DMS 273 treated with DMSO at 0.1 percent for 48 hours (cell line): ENCODE measurements at places on chromosomes 7 and 10.

GRCh38 chr10:54585572-54585971 lies 215.5 kb downstream of the PCDH15 start:
- no peak for DNase-seq

- DNase-seq = no peak
Measured at GRCh38 chr7:43135129-43135528, 22.7 kb downstream of the HECW1 start.

- DNase-seq = no peak
Measured at GRCh38 chr10:92849234-92849525, 860 bp downstream of the EXOC6 start.

GRCh38 chr10:3542185-3542611 lies 242.8 kb downstream of the KLF6 start:
- DNase-seq = no peak

- no peak for DNase-seq
Measured at GRCh38 chr7:27192546-27193334, 7.2 kb downstream of the HOXA13 start.

DNA sequence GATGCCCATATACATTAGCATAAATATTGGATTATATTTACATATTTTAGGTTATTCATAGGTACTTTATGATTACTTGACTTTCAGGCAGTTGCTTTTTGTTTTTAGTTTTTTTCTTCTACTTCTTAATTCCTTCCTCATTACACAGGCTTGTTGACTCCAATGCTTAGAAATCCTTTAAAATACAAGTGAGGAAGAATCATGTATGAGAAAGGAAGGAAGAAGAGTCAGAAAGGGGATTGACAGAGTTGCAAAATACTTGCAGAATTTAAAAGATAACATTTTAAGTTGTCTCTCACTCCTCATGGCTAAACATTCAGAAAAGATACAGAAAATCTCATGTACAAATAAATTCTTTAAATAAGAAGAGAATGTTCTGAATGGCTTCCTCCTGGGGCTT lies 61.9 kb downstream of the ATXN7L1 start:
- DNase-seq = no peak

DNA sequence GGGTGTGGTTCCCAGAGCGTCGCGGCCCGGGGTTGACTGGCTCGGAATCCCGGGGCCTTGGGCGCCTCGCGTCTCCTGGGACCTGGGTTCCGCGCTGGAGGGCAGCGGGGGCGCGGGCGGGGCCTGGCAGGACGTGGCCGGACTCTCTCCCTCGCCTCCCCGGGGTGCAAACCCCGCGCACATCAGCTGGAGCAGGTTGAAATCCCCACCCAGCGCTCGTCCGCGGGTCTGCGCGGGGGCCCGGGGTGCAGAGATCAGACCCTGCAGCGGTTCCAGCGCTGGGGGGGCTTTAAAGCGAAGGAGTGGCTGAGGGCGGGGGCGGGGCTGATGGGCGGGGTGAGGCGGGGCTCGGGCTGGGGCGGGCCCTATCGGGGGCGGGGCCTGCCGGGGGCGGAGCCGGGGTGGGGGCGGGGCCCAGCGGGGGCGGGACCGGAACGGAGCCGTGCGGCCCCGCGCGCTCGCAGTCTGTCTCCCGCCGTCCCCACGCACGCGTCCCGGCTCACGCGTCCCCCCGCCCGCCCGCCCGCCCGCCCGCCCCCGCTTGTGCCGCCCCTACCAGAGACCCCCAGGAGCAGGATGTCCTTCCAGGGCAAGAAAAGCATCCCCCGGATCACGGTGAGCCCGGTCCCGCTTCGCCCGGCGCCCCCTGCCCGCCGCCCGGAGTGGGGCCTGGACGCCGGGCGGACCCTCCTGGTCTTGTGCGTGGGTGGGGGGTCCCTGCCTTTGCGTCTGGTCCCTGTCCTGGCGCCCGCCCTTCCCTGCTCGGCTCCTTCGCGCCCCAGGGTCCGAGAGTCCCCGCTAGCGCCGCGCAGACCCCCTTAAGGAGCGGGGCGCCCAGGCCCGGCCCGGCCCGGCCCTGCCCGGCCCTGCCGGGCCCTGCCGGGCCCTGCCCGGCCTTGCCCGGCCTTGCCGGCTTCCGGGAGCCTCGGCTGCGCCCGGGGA lies at the start of gene DPYSL4:
DPYSL4 (plus strand) TSS at position 461 of the 942 bp plus-strand sequence; CDS start at position 577, 116 bp downstream.
- no peak for DNase-seq

DNA sequence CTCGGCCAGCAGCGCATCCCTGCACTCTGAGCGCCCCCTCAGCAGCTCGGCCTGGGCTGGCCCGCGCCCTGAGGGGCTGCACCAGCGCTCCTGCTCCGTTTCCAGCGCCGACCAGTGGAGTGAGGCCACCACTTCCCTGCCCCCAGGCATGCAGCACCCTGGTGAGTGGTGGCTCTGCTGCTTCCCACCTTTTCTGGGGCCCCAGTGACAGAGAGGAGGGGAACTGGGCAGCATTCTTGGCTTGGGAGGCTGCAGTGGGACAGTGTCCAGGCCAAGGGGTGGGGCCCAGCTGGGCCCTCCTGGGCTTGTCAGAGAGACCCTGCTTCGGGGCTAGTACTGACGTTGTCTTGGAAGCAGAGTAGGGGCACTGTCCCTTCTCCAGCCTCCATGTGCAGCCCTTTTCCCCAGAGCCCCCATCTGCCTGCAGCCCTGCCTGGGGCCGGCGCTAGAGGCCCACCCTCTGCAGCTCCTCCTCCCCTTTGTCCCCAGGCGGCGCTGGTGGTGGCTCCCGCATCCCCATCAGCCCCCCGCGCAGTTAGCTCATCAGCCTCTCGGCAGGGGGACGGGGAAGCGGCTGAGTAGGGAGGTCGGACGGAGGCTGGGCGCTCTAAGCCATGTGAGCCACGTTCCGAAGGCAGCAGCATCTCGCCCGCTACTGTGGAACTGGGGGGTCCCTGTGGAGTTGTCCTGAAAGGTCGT lies 29.2 kb downstream of the GBX1 start:
- DNase-seq = no peak

DNA sequence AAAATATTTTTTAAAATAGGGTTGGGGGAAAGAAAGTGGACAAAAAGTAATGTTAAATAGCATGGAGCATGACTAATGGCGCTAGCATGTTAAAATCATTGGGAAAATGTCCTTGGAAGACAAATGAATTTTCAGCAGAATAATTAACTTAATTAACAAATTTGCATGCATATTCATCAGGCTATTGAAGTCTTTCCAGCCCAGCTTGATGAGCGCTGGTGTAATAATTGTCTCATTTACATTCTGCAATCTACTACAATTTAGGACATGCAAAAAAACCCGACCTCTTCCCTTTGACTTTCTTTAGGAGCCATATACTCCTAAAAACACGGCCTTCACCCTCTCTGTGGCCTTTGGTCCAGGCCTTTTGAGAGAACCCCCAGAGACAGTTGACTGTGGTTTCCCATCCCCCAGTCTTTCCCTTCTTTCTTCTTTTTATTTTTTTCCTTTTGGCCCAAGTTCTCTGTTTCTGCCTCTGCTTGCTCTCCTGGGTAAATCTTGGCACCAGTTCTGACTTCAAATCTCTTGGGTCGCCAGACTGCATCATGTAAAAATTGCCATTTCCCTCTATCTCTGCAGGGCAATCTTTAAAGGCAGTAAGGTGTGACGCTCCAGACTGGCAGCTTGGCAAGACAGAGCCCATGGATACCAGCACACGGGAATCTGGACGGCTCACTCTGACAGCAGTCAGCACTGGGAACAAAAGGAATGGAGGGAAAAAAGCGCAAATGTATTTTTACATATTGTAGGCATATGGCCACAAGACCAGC lies 105.5 kb downstream of the NEUROD6 start:
- DNase-seq = peak; percentile 61

DNA sequence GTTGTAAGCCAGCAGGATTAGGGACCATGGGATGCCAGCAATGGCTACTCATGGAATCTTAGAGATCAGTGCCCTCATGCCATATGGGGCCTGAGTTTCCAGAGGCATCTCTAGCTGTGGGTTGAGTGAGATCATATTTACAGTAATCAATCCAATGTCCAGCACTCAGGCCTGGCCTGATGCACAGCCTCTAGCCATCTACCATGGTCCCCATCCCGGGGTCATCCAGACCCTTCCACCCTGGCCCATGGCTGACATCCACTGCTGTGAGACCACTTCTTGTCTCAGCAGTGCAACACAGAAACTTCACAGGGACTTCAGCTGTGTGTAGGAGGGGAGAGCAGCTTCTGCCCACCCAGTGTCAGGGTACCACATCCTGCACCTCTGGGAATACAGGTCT lies 6.5 kb upstream of the ADCY1 start:
- DNase-seq = no peak

- DNase-seq = no peak
Measured at GRCh38 chr7:43791665-43792064, 33.2 kb downstream of the BLVRA start.

GRCh38 chr7:105962353-105962752 lies 711 bp upstream of the CDHR3 start:
- no peak for DNase-seq

GRCh38 chr10:4725917-4726606 lies 99.9 kb upstream of the AKR1E2 start:
- no peak for DNase-seq

- DNase-seq = no peak
Measured at GRCh38 chr7:137882806-137883205, 36.0 kb upstream of the DGKI start.

GRCh38 chr7:28290496-28290895 lies 109.9 kb upstream of the JAZF1 start:
- DNase-seq = no peak

- DNase-seq = no peak
Measured at GRCh38 chr10:11517150-11517549, 94.3 kb downstream of the USP6NL start.

DNA sequence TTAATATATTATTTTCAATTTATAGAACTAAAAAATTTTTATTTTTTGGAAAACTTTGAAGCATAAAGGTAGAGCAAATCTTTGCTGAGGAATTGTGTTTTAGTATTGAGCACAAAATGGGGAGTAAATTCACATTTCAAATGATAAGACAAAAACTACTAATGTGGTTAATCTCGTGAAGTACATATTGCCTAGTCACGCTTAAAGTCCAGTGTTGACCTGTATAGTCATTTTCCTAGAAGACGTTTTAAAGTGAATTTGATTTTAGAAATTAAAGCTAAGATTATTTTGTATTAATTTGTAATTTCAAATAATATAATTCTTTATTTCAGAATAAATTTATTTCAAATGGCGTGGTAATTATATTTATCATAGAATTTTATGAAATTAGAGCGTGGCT lies 57.2 kb upstream of the MSRB2 start:
- no peak for DNase-seq

DNA sequence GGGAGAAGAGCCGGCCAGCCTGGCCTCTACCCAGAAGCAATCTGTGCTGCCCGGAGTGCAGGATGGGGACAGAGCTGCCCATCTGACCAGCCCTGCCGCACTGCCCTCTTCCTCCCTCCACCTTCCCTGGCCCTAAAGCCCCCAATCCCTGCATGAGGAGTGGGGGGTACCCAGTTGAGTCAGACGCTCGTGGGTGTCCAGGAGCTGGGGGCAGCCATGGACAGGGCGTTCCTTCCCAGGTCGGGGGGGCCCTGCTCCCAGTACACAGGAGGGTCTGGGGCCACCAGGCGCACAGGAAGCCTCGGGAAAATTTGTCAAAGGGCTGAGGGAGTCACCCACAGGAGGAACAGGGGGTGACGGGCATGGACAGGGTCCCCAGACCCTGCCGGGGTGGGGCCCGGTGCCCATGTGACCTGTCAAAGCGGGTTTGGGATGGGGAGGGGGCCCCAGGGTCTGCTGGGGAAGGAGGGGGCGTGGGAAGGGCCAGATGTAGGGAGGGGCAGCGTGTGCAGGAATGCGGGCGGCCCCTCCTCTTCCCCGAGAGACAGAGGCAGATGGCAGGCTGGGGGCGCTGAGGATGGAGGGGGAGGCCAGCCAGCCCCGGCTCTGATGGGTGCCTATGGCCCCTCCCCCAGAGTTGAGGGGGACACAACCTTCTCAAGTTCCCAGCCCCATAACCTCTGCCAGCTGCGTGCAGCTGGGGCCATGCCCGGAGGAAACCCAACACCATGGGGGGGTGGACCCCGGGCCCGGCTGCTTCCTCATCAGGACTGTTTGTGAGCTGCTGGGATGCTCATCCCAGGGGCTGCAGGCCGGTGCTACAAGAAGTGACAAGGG lies 21.5 kb upstream of the GRIFIN start:
- DNase-seq = peak; percentile 69

DNA sequence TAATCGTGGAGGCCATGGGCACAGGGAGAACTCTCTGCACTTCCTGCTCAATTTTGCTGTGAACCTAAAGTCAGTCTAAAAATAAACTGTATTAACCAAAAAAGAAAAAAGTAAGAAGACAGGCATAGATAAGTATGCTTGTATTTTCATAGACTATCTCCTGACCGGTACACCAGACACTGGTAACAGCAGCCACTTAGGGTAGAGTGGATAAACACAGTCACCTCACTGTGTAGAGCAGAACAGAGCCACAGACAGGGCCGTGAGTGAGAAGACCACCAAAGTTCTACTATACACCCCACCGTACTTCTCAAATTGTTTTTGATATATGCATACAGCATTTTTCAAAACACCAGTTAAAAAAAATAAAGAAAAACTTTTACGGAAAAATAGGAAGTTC lies 25.0 kb downstream of the NUDCD3 start:
- no peak for DNase-seq

GRCh38 chr10:2225609-2226008 lies 488.3 kb upstream of the ADARB2 start:
- DNase-seq = no peak

DNA sequence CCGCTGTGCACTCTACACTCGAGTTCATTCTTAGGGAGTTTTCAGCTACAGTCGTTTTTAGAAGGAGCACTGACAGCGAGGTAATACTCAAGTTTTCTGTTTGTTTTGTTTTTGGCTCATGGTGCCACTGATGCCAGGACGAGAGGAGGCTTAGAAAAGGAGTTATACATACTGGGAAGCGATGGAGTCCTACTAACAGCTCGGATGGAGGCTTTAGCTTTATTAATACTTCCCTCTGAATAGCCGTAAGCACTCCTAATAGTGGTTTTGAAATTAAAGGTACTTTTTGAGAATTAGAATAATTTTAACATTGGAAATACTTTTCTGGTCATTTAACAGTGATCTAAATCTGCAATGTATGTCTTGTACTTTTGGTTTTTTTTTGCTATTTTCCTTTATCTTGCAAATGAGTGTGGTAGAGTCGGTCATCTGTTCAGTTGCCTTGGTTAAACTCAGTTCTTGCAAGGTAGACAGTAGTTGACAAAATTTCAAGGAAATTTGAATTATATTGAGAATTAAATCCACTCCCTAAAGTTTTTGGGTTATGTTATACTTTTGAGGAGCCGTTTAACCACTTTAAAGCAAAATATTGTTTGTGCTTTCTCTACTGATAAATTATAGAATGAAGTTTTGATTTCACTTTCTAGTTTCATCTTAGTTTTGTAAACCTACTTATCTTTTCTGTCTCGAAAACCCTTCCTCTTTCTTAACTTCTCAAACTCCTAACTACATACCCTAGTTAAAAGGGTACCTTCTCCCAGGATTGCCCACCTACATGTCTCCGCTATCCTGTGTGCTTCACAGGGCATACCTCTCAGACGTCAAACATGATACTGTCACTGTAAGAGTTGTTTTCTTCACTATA lies 1.5 kb downstream of the HBP1 start:
- DNase-seq = no peak
